ENCODE measurements at places on chromosomes 11 and 22.
A peak's percentile ranks its signal among the peaks of the same experiment; 100 is the strongest.

- no peaks in the 10 kb centered on the region for H3K27me3 ChIP-seq
- no peak overlapping the region for H3K4me3 ChIP-seq
- no peaks in the 10 kb centered on the region for H3K36me3 ChIP-seq
- no peaks in the 10 kb centered on the region for H3K4me1 ChIP-seq
- H3K27ac ChIP-seq, result no peak overlapping the region
Measured at GRCh38 chr11:134657631-134658030, 245.6 kb upstream of the B3GAT1 start.

DNA sequence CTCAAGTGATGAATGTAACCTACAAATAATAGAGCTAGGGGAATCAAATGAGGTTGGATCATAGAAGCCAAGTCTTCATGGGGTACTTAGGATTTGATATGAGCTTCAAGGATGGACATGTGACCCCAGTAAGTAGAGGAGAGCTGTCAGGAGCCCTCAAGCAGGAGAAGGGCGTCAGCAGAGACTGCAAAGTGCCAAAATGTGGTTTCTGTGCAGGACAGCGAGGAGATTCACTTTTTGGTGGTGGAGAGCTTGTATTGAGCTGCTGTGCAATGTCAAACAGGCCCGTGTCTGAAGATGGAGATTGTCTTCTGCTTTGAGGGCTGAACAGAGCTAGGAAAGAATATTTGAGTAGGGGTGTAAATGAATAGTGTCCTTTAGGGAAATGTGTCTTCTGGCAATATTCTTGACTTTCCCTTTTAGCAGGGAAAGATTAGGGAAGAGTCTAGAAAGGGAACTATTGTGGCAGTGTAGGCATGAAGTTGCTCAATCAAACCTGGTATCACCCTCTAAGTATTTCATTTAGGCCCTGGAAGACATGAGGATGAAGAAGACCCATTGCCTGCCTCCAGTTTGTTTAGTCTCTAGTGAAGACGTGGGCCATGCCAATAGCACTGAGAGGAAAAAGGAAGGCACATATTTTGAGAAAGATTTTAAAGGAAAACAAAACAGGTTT, 31.2 kb upstream of the SORL1-AS1 start:
- peaks cover 28% of the 10 kb centered on the region for H3K4me1 ChIP-seq
- H3K27me3 ChIP-seq, result no peaks in the 10 kb centered on the region
- H3K36me3 ChIP-seq, result peaks cover 73% of the 10 kb centered on the region
- H3K27ac ChIP-seq, result peak overlapping the region; percentile 44

GRCh38 chr22:41359376-41359775, 22.4 kb upstream of the TEF start:
- no peak for DNase-seq
- H3K27me3 ChIP-seq, result no peaks in the 10 kb centered on the region
- peaks cover 6% of the 10 kb centered on the region for H3K36me3 ChIP-seq
- no peak overlapping the region for H3K4me3 ChIP-seq

GRCh38 chr22:46592390-46592872, 27.8 kb upstream of the GRAMD4 start:
- peak; percentile 79 for DNase-seq
- H3K27ac ChIP-seq, result no peak overlapping the region
- H3K36me3 ChIP-seq, result no peaks in the 10 kb centered on the region
- peaks cover 25% of the 10 kb centered on the region for H3K4me1 ChIP-seq

DNA sequence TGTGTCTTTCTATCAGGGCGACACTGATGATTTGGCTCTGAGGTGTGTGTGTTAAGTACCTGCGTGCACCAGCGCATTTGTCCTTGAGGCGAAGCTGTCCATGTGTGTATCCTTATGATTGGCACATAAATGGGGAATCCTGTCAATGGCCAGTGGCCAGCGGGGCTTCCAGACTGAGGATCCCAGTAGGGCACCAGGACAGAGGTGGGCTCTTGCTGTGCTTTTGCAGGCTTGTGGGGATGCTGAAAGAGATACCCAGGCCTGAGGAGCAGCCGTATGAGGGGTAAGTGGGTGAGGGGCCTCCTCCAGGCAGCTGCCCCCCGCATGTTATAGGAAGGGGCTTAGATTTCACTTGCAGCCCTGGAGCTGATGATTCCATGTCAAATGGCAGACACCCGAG, 156.8 kb downstream of the ST3GAL4 start:
- no peak overlapping the region for H3K4me3 ChIP-seq
- H3K36me3 ChIP-seq, result no peaks in the 10 kb centered on the region
- H3K27ac ChIP-seq, result no peak overlapping the region
- no peaks in the 10 kb centered on the region for H3K4me1 ChIP-seq
- no peak for DNase-seq
- peaks cover 1% of the 10 kb centered on the region for H3K27me3 ChIP-seq

Data from CD4-positive, CD25-positive, alpha-beta regulatory T cell (primary cell).